LoVo (cell line): ENCODE measurements at places on chromosomes 4 and X.
A peak's percentile ranks its signal among the peaks of the same experiment; 100 is the strongest.

- no peak for DNase-seq
These were observed 200.3 kb upstream of the GALNTL6 start for GRCh38 chr4:171612907-171613306.

- no peak for DNase-seq
These were observed 15.6 kb downstream of the RPS3A start for GRCh38 chr4:151114986-151115385.

- no peak for DNase-seq
These were observed 111.0 kb upstream of the PTPN13 start for GRCh38 chr4:86483173-86483490.

GRCh38 chr4:104818579-104818978, 323.9 kb upstream of the CXXC4 start:
- no peak for DNase-seq

GRCh38 chr4:110085131-110085530, 113.3 kb downstream of the ELOVL6 start:
- peak; percentile 85 for DNase-seq

DNA sequence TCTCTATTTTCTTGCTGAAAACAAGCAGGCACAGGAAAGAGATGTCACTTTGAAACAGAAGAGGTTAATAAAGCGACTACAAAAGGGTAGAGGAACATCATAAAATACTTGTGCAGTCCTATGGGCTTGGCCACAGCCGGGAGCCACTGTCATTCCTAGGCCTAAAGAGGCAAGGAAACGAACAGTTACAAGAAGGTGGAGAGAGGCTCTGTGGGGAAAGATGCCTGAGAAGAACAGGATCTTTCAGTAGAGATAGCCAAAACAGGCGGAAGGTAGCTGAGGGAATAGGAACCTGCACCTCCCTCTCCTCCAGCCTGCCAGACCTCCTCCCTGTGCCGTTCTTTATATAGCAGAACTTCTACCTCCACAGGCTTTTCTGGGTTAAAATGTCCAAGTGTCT, 57.4 kb upstream of the ARSJ start:
- DNase-seq = no peak

DNA sequence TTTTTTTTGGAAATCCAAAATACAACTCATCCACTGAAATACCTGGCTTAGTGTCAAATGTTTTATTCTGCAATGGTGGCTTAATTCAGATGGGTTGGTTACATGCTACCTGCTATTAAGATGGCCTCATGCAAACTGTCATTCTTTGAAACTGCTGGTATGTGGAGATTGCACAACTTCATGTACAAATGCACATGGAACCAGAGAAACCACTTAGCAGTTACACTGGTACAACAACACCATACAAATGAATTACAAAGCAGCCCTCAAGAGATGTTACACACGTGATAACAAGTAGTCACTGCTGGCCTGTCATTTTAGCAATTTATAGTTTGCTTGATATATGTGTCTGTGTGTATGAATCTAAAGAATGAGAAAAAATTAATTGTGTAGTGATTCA, 84.6 kb upstream of the STS start:
- DNase-seq = no peak

DNA sequence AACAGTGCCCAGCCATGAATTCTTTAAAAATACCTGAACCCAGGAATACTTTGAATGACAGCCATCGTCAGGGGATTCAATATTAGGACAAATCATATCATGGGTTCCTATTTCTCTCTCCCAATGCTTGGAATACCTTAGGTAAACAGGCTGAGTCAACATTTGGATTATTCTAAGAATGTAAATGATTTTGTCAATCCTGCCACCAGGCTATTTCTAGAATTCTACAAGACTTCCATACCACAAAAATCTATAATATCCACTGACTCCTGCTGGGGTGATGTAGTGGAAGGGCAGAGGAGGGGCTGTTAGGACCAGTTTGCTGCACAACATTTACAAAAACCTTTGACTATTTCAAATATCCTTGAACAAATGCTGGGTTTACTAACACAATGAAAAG, 65.2 kb downstream of the IGFBP7 start:
- DNase-seq = no peak

DNA sequence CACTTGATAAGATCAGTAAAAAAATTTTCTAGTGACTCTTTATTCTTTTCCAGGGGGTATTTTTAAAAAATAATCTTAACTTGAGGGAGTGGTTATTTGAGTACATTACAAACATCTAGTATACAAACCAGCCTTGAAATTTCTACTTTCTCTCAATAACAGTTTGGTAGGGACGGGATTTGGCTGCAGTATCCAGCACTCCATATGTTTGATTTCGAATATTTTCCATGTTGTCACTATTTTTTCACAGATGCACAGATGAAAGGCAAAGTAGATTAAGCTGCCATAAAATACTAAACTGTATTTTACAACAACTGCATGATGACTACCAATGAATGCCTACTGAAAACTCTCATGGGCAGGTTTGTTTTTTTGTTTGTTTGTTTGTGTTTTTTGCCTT, 225.0 kb downstream of the COX7B2 start:
- no peak for DNase-seq

DNA sequence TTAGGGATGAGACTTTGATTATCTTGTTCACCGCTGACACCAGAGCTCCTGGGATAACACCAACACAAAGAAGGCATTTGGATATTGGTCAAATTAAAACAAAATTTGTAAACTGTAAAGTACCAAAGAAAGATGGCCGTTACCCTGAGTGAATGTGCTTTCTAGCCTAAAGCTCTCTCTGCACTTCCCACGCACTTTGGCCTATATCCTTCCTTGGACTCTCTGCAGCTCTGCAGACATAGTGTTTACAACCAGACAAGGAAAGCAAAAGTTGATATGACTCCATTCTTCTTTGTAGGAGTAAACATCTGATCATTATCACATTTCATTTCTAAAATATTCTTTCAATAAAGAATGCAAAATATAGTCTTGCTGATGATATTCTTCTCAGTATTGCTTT, 44.8 kb upstream of the PITX2 start:
- peak; percentile 26 for DNase-seq

DNA sequence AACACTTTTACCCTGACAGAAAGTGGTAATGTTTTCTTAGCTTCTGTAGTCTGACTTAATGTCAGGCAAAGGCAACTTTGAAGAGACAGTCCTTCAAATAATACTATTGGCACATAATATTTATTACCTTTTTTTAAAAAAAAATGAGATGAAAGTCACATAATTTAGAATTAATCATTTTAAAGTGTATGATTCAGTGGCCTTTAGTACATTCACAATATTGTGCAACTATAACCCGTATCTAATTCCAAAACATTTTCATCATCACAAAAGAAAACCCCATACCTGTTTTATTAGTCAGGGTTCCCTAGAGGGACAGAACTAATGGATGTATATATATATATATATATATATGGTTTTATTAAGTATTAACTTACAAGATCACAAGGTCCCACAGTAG, 94.8 kb upstream of the TEX13A start:
- DNase-seq = no peak

DNA sequence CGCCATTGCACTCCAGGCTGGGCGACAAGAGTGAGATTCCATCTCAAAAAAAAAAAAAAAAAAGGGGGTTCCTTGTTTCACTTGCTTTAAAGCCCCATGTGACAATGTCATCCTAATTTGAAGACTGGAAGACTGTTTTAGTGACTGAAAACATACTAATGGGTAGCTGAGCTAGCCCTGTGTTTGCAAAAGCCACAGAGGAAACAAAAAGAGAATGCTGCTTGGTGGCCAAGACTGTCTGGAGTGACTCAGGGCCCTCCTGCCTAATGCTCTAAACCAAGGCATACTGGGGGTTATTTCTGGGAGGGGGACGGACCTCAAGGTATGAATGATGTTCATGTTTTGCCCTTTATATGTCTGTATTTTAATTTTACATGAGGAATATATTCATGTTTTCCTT, 16.0 kb downstream of the HPSE start:
- no peak for DNase-seq

- DNase-seq = no peak
These were observed 268.8 kb downstream of the MID1IP1 start for GRCh38 chrX:39070009-39070408.

- no peak for DNase-seq
These were observed 118.8 kb upstream of the PCDH18 start for GRCh38 chr4:137651128-137651527.

DNA sequence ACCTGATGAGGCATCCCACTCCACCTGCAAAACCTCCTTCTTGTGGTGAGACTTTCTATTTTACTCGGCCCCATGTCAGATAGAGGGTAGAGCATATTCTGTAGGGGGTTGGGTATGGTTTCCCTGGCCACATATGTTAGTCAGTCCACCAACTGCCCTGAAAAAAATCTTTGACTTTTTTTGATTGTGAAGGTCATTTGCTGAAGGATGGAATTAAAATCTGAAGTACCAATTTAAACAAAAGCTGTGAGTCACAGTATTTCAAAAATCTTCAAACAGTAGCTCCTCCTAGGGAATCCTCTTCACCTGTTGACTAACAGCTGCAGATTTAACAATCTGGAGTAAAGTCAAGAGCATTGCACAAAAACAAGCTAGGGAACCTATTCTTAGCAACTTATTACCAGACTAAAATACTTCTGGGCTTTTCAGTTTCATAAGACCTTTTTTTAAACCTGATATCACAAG, 8.0 kb upstream of the CCDC110 start:
- no peak for DNase-seq

- DNase-seq = no peak
These were observed 1133.8 kb downstream of the TECRL start for GRCh38 chr4:63275491-63275890.

GRCh38 chr4:107196312-107196711, 160.2 kb upstream of the DKK2 start:
- DNase-seq = no peak

- no peak for DNase-seq
These were observed 51.4 kb upstream of the GUCY1A1 start for GRCh38 chr4:155615081-155615887.

DNA sequence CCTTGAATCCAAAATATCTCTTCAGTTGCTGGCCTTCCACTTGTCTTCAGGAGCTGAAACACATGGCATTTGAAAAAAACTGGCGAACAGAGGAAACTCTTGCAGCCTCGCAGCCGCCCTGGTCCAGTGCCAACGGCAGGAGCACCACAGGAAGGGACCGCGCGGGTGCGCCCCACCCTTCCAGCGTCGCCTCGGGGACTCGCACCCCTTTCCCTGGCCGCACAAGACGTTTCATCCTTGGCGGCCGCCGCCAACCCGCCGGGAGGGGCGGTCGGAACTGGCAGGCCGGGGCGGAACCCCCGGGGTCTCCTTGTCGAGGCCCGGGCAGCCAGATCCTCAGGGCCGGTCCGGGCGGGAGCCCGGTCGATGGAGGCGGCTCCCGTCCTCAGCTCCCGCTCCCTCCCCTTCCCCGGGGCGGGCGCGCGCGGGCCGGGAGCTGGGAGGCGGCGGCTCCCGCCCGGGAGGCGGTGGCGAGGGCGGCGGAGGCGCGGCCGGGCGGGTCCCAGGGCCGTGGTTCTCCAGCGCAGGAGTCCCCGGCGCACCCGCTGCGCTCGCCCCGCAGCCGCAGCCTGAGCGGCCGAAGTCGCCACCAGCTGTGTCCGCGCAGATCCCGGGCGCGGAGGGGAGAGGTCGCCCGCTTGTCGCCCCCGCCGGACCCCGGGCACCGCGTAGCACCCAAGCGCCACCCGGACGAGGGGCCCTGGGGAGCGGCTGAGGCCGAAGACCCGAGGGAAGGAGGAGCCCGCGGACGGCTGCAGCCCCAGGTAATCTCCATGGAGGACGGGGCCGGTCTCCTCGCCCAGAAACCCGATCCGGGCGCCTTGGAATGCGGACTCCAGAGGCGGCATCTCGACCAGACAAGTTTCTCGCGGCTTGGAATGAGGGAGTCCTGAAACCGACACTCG, 886 bp upstream of the NDST3 start:
- peak; percentile 38 for DNase-seq

DNA sequence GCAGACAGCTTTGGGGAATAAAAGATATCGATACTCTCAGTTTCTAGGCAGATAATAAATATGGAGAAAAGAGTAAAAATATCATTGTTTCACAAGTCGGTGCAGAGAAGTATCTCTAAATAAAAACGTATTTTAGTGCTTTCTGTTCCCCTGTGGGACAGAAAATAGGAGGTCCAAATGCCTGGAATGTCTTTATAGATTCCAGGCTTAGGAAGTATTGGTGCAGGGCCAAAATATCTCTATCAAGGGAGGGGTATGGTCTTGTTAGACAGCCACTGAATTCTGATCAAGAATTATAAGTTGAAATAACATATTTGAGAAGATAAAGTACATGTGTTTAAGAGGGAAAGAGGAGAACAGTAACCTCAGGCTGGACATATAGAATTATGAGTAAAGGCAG, 596.4 kb downstream of the PCDH18 start:
- no peak for DNase-seq

DNA sequence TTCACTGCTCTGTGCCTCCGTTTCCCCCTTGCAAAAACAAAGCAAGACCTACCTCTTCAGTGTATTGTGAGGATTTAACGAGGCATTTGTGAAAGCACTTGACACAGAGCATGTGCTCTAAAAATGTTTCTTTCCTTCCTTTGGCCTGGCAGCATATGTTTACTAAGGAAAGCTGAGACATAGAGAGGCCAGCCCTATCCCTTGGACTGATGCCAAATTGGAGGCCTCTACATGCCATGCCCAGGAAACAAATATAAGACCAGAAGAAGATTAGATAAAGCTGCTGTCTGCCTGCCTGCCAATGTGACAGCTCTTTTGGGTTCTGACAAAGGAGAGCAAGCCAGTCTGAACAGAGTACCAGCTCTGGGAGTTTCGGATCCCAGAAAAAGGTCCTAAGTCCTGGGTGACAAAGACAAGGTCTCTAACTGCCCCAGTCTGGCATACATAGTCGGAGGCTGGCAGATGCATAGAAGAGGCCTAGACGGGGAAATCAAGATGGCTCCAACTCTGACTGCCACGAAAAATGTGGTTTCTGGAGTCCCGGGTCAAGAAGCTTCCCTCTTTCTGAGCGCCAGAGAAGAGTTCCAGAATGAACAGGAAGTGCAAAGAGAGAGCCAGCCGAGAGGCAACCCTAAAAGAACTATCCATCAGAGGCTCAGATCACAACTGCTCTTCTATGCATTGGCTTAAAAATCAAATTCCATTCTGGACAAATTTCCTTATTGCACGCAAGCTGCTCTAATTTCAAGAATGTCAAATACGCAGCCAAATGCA, 25.8 kb downstream of the OTUD6A start:
- DNase-seq = peak; percentile 7

DNA sequence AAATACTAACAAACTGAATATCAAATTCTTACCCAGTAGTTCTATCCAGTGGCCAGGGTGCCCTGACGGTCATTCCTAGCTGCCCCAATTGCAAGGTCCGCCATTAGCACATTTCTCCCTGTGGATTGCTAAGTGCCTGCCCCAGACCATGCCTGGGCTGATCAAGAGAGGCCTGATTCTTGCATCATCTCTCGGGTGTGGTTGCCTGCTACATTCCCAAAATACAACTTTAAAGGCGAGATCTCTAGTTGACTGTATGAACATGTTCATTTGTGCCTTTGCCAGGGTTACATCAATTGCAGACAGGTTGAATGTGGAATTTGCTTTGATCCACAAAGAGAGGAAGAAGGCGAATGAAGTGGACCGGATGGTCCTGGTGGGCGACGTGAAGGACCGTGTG, 28.0 kb downstream of the PRPS2 start:
- DNase-seq = no peak
